ENCODE measurements at places on chromosomes 3 and 15.

DNA sequence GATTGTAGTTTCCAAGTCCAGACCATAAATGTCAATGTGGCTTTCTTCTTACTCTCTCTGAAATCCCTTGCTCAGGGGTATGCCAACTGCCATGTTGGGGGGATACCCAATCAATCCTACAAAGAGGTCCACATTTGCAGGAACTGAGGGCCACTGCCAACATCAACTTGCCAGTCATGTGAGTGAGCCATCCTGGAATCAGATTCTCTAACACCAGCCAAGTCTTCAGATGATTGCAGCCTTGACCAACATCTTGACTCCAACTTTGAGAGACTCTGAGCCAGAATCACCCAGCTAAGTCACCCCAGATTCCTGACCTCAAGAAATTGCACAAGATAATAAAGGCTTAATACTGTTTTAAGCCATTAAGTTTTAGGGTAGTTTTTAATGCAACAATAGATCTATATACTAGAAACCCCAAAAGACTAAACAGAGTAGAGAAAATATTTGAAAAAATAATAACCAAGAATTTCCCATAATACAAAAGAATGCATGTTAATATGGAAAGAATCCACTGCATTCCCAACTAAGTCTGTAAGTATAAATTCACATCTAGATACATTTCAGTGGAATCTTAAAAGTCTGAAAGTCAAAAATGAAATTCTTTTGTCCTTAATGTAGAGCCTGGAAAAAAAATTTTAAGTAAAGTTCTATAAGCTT is 22.4 kb downstream of the ISG20 start:
- H3K36me3 ChIP-seq, result no peaks in the 10 kb centered on the region
- H3K4me1 ChIP-seq, result no peaks in the 10 kb centered on the region
- no peaks in the 10 kb centered on the region for H3K27me3 ChIP-seq
- H3K4me3 ChIP-seq, result no peak overlapping the region

DNA sequence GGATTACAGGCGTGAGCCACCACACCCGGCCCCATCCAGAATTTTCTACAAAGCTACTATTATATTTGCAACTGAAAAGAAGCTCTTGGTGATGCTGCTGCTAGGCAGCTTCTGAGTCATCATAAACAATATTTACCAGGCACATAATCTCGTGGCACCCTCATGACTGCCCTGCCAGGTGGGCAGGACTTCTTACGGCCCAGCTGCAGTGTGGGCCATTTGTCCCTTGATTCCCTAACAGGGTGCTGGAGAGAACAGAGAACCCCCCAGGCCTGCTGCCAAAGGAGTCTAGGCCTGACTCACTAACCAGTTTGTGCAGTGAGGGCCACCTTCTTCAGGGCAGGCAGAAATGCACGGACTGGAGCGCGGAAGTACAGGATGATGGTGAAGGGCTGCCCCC is 4.9 kb downstream of the EPB42 start:
- DNase-seq, result no peak
- H3K36me3 ChIP-seq, result no peaks in the 10 kb centered on the region
- no peaks in the 10 kb centered on the region for H3K4me1 ChIP-seq
- H3K27ac ChIP-seq, result no peak overlapping the region
- H3K27me3 ChIP-seq, result no peaks in the 10 kb centered on the region

- H3K4me3 ChIP-seq, result no peak overlapping the region
- no peak overlapping the region for H3K27ac ChIP-seq
- no peaks in the 10 kb centered on the region for H3K27me3 ChIP-seq
- no peaks in the 10 kb centered on the region for H3K4me1 ChIP-seq
These were observed 189.6 kb downstream of the XXYLT1 start for GRCh38 chr3:195081242-195081963.

DNA sequence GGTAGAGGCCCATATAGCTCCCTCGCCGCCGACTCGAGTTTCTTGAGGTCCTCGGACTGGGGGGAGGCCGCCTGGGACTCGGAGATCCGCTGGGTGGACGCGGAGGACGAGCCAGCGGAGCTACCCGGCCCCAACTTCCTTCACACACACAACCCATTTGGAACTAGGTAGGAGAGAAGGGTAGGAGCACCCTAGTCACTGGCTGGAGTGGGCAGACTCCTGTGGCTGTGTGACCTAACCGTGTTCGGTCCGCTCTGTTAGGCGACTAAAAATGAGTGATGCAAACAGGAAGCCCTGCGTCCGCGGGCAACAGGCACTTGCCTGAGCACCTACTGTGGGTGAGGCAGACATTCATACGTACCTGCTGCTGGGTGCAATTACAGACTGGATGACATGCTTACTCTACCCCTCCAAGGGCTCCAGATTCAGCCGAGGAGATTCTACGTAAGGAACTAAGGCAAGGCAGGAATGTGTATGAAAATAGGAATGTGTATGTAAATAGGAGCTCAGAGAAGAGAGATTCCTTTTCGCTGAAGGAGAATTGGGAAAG is 4.6 kb upstream of the SIN3A start:
- H3K36me3 ChIP-seq, result no peaks in the 10 kb centered on the region
- H3K27me3 ChIP-seq, result no peaks in the 10 kb centered on the region
- DNase-seq, result no peak
- peaks cover 11% of the 10 kb centered on the region for H3K4me1 ChIP-seq

- no peaks in the 10 kb centered on the region for H3K4me1 ChIP-seq
- H3K36me3 ChIP-seq, result no peaks in the 10 kb centered on the region
These were observed 8.5 kb upstream of the UBXN7 start for GRCh38 chr3:196440696-196441095.

DNA sequence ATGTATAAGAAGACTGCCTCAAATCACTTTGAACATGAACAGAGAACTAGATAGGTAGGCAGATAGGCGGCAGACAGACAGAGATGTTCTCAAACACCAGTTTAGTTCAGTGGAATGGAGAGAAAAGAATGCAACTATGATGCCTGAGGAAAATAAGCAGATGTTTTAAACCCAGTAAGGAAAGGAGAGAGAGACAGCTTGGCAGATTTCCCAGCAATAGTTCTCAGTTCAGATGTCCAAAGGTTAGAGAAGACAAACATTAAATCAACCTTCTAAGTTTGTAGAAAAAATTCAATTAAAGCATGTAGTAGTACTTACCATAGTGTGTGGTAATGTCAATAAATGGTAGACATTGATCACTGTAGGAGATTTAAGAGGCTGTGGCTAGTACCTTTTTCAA is 209.6 kb upstream of the PFN2 start:
- peaks cover 4% of the 10 kb centered on the region for H3K4me1 ChIP-seq
- H3K27ac ChIP-seq, result no peak overlapping the region
- H3K4me3 ChIP-seq, result no peak overlapping the region
- H3K36me3 ChIP-seq, result no peaks in the 10 kb centered on the region

DNA sequence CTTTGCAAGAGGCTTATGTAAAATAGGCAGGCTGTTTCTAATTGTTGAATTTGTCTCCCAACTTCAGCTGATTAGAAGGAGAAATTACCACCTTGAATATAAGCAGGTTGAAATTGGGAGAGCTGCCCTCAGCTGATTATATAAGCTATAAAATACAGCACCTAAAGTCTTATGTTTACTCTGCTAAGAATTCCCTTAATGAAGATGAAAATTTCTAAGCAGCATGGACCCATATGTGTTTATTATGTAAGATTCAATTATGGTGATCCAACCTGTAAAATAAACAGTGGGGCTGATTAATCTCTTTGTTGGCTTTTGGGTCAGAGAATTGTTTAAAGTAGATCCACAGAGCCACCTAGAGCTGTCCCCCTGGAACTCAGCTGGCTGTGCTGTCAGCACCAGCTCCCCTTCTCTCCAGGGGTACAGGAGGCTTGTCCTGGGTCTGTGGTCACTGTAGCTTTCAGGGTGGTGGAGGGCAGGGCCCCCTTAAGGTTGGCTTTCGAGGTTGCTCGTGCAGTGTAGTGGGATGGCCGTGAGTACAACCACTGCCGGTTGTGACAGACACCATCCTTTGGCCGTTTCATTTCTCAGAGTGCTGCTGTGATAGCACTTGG is 9.5 kb downstream of the SLCO3A1 start:
- H3K4me1 ChIP-seq, result peaks cover 43% of the 10 kb centered on the region
- no peak overlapping the region for H3K4me3 ChIP-seq
- no peaks in the 10 kb centered on the region for H3K27me3 ChIP-seq
- H3K27ac ChIP-seq, result no peak overlapping the region
- DNase-seq, result no peak

GRCh38 chr15:71723344-71723743 is 87.0 kb upstream of the NR2E3 start:
- H3K27me3 ChIP-seq, result no peaks in the 10 kb centered on the region
- no peak overlapping the region for H3K27ac ChIP-seq
- H3K4me3 ChIP-seq, result no peak overlapping the region
- no peak for DNase-seq
- no peaks in the 10 kb centered on the region for H3K36me3 ChIP-seq

DNA sequence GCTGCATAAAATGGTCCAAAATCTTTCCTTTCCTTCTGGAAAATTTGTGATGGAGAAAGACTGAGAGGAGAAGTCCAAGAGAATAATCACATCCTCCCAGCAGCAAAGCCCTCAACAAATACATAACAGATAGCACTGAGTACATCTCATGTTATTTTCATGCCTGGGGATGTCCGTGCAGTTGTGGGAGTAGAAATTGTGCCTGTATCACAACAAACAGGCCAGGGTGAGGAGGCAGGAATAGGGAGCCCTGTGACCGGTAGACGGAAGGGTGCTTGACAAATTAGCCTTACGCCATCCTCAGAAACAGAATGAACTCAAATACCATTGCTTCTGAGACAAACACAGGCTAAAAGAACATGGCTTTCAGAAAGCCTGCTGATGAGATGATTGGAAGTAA is 333.2 kb upstream of the UMPS start:
- no peak overlapping the region for H3K4me3 ChIP-seq
- DNase-seq, result no peak
- no peak overlapping the region for H3K27ac ChIP-seq
- peaks cover 10% of the 10 kb centered on the region for H3K4me1 ChIP-seq

DNA sequence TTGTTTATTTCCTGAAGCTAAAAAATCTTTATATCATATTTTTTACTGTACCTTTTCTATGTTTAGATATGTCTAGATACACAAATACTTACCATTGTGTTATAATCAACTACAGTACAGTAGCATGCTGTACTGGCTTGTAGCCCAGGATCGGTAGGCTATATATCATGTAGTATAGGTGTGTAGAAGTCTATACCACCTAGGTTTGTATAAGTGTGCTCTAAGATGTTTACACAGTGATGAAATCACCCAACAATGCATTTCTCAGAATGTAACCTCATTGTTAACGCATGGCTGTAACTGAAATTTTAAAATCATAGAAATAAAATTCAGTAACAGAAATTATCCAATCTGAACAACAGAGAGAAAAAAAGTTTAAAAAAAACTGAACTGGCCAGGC is 43.2 kb downstream of the EIF3J start:
- H3K27me3 ChIP-seq, result no peaks in the 10 kb centered on the region
- no peak for DNase-seq
- H3K27ac ChIP-seq, result no peak overlapping the region
- H3K4me1 ChIP-seq, result no peaks in the 10 kb centered on the region
- H3K36me3 ChIP-seq, result no peaks in the 10 kb centered on the region

GRCh38 chr15:91572110-91572509 is 281.4 kb upstream of the SLCO3A1 start:
- H3K4me3 ChIP-seq, result no peak overlapping the region
- H3K27ac ChIP-seq, result no peak overlapping the region
- no peaks in the 10 kb centered on the region for H3K27me3 ChIP-seq
- peak; percentile 61 for DNase-seq

DNA sequence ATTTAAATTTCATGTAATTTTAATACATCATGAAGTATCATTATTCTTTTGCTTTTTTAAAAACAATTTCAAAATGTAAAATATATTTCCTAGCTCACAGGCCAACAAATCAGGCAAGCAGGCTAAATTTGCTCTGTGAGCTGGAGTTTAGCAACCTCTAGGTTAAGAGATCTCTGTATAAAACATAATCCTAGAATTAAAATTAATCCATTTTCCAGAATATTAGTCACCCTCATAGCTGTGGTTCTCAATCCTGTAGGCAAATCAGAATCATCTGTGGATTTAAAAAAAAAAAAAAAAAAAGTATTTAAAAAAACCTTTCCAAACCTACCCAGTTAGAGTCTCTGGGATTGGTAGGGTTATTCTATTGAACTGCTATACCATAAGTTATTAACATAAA is 209.7 kb downstream of the MINAR1 start:
- DNase-seq, result no peak
- H3K27ac ChIP-seq, result no peak overlapping the region
- no peaks in the 10 kb centered on the region for H3K27me3 ChIP-seq
- H3K36me3 ChIP-seq, result no peaks in the 10 kb centered on the region
- H3K4me3 ChIP-seq, result no peak overlapping the region
- no peaks in the 10 kb centered on the region for H3K4me1 ChIP-seq

GRCh38 chr15:83436513-83437158 is 10.5 kb upstream of the SH3GL3 start:
- no peak for DNase-seq
- no peaks in the 10 kb centered on the region for H3K36me3 ChIP-seq
- H3K4me1 ChIP-seq, result no peaks in the 10 kb centered on the region
- H3K4me3 ChIP-seq, result no peak overlapping the region

- no peaks in the 10 kb centered on the region for H3K4me1 ChIP-seq
- H3K4me3 ChIP-seq, result no peak overlapping the region
- no peaks in the 10 kb centered on the region for H3K36me3 ChIP-seq
- DNase-seq, result no peak
- no peaks in the 10 kb centered on the region for H3K27me3 ChIP-seq
These were observed 457.9 kb upstream of the ALCAM start for GRCh38 chr3:104908761-104909160.

GRCh38 chr3:166275024-166275390 is 437.8 kb upstream of the BCHE start:
- DNase-seq, result no peak
- H3K27me3 ChIP-seq, result no peaks in the 10 kb centered on the region
- H3K27ac ChIP-seq, result no peak overlapping the region
- no peaks in the 10 kb centered on the region for H3K36me3 ChIP-seq
- H3K4me1 ChIP-seq, result no peaks in the 10 kb centered on the region

GRCh38 chr3:11551036-11551435 is 92.7 kb downstream of the VGLL4 start:
- H3K4me3 ChIP-seq, result no peak overlapping the region
- no peaks in the 10 kb centered on the region for H3K27me3 ChIP-seq
- H3K4me1 ChIP-seq, result peaks cover 38% of the 10 kb centered on the region
- H3K36me3 ChIP-seq, result no peaks in the 10 kb centered on the region
- peak overlapping the region; percentile 63 for H3K27ac ChIP-seq

DNA sequence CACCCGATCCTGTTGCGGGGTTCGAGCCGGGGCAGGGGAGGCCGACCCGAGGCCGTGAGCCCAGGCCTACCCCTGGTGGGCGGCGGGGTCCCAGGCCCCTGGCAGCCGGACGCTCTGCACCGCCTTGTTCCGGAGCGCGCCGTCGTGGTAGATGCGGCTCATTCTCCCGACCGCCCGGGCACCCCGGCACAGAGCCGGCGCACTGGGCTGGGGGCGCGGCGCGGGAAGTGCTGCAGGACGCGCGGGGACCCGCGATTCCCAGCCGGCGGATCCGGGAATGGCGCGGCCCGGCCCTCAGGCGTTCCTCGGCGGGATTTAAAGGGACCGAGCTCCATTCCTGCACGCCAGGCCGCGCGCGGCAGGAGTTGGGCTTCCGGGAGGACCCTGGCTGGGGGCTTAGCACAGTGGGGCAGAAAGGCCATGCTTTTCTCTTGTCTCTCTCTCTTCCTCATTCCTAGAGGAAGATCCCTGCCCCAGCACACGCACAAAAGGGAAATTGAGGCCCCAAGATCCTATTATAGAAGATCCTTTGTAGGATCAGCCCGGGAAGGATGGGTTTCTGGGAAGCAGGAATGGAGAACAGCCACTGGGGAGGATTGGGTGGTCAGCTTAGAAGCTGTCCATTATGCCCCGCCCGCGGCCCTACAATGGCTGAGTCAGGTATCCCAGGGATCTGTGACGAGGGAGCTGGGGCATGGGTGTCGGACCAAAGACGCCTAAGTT is at the start of gene ARPIN:
Gene ARPIN, minus strand, starts transcription at position 279 of the 723 bp plus-strand sequence. Its CDS starts 117 bp downstream, at position 162.
- H3K4me1 ChIP-seq, result peaks cover 12% of the 10 kb centered on the region
- H3K36me3 ChIP-seq, result no peaks in the 10 kb centered on the region
- peak within 1 kb of the TSS; percentile 77 for H3K4me3 ChIP-seq
- H3K27ac ChIP-seq, result peak within 1 kb of the TSS; percentile 40
- no peaks in the 10 kb centered on the region for H3K27me3 ChIP-seq

Measured in testis (tissue), 5 donors.